ENCODE measurements at places on chromosomes 2 and 18.

- no peak for DNase-seq
These were observed 60.5 kb upstream of the B3GNT7 start for GRCh38 chr2:231334981-231335380.

GRCh38 chr2:56654936-56655335 lies 471.1 kb downstream of the CCDC85A start:
- DNase-seq = no peak

- DNase-seq = no peak
These were observed 107.9 kb downstream of the SPOPL start for GRCh38 chr2:138609446-138609845.

DNA sequence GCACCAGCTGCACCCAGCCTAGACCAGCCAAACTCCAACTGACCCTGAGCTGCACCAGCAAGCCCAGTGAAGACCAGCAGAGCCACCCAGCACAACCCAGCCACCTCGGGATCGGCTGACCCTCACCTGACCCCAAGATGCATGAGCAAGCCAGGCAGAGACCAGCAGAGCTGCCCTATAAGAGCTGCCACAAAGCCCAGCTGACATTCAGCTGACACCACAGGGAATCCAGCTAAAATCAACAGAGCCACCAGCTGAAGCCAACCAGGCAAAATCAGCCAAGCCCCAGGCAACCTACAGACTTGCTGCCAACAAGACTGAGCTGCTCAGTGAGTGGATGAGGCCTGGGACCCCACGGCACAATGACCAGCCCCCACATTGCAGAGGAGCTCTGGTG lies 54.6 kb downstream of the CYP27C1 start:
- no peak for DNase-seq

- DNase-seq = no peak
These were observed 23.3 kb upstream of the FHOD3 start for GRCh38 chr18:36274083-36274715.

DNA sequence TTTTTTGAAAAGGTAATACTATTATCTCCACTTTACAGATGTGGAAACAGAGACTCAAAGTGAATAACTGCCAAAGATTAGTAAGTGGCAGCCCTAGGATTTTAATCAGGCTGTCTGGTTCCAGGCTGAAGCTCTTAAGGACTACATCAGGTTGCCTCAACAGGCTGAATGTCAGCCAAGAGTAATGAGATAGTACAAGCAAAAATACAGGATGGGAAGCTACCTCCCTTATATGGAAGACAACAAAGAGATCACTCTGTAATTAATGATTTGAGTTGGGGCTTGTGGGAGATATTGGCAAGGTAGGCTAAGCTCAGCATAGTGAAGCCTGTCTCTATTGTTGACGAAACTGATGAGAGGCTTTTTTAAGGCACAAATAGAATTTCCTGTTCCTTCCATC lies 323.1 kb downstream of the KCNJ3 start:
- no peak for DNase-seq

DNA sequence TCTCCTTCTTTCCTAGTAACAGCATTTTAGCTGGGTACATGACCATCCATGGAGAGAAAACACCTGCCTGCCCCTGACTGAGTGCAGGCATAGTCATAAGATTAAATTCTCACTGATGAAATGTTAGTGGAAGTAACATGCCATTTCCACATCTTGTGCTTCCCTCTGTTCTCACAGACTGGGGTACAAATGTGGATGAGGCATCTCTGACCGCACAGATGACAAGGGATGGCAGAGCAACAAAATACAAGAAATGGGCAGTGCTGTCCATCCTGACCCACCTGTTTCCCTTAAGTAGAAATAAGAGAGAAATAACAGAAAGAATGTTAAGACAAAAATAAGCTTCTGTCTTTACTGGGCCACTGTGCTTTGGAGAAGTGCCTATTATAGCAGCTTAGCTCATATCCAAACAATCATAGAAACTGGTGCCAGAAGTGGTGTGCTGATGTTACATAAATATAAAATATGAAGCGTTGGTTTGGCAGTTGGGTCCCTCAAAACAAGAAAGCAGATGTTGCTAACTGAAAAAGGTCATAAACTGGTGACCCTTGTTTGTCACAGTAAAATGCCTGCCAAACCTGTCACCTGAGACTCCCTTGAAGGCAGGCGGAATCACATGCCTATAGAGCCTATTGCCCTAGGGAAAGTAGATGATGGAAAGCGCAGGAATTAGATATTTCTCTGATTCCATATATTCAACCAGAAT lies 72.4 kb upstream of the CCDC150 start:
- DNase-seq = no peak

DNA sequence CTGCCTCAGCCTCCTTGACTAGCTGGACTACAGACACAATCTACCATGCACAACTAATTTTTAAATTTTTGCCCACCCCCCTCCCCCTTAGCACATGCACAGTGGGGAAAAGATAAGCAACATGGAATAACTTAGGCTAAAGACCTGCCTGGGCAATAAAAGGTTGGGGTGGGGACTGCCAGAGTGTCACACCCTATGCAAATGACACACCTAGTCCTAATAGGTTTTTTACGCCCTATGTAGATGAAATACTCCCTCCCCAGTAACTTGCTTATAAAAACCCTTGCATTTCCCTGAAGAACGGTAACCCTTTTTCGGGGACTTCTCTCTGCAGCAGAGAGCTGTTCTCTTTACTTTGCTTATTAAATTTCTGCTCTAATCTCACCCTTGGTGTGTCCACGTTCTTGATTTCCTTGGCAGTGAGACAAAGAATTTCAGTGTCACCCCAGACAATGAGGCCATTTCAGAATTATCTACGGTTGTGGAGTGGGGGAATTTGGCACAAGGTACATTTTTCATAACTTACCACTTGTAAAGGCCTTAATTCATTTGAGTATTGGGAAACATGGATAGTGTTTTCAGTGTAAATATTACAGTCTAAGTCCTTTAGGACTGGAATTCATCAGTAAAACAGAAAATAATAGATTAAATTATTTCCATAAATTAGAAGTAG lies 109.2 kb downstream of the NOL4 start:
- no peak for DNase-seq

- no peak for DNase-seq
These were observed 71.7 kb upstream of the TWIST2 start for GRCh38 chr2:238776003-238776760.

DNA sequence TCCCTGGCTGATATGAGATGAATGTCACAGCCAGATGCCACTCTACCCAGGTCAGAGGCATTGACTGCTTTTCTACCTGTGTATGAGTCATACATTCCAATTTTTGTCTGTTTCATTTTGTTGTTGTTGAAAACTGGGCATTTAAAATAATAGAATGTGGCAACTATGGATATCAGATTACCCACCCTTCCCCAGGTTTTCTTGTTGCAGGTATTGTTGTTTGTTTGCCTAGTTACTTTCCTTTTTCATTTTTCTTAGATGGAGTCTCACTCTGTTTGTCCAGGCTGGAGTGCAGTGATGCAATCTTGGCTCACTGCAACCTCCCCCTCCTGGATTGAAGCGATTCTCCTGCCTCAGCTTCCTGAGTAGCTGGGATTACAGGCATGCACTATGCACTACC lies 70.2 kb downstream of the LRRC30 start:
- DNase-seq = no peak

- DNase-seq = no peak
These were observed 104.8 kb downstream of the CABLES1 start for GRCh38 chr18:23239885-23240608.

DNA sequence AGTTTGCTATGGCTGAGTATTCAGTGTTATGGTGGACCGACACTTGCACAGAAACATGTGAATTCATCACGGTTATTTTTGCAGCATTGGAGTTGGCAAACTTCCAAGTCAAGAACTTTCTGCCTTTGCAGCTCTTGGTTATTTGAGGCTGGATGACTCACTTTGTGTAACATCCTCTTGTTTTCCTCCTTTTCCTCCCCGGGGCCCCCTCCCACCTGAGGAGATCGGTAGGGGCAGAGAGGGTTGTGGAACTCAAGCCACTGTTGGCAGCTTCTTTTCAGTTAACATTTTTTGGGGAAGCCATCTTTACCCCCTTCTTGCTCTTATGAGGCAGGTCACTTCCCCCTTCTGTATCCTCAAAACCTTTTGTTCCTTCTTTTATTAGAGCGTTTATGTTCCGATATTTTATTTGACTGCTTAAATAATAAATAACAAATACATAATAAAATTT lies 48.6 kb downstream of the DDX1 start:
- DNase-seq = no peak

DNA sequence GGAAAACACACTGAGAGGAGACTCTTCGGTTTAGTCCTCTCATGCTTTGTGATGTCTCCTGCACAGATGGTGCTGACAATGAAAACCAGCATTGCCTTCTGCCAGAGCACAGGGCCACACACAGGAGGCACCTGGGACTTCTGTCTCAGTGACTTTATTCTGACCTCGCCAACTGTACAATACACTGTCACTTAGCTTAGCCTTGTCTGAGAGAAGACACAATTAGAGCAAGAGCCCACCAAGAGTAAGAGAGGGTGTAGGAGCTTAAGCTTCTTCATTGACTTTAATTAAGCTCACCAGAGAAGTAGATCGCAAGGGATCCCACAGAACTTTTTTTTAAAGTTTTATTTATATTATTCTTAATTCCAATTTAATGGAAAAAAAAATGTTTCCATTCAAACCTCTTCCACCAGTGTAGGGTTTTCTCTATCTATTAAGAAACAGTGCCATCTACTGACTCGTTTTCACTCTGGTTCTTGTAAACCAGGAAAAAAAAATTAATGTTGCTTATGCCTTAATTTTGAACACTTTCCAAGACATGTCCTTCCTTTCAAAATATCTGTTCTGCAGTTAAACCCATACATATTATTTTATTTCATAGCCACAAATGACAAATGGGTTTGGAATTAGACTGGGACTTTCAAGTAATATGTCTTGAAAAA lies 42.4 kb upstream of the DDX18 start:
- DNase-seq = no peak

DNA sequence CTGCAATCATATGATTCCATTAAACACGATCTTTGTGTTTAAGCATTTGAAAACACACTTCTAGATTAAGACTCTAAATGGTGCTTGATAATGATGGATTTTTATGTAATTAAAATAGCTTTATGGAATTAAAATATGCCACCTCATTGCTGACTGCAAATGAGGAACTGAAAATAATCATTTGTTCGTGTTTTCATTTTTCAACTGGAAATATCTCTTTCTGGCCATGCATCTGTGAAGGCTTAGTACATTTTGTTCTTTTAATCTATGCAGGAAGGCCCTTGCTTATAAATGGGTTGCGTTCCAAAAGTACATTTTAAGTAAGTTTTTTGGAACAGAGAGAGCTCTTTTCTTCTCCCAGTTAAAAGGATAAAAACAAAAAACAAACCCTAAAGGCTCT lies 125.5 kb downstream of the MC4R start:
- no peak for DNase-seq

GRCh38 chr18:70015127-70015526 lies 67.5 kb upstream of the CD226 start:
- DNase-seq = no peak

- no peak for DNase-seq
These were observed 22.0 kb upstream of the FIGN start for GRCh38 chr2:163757814-163758213.

DNA sequence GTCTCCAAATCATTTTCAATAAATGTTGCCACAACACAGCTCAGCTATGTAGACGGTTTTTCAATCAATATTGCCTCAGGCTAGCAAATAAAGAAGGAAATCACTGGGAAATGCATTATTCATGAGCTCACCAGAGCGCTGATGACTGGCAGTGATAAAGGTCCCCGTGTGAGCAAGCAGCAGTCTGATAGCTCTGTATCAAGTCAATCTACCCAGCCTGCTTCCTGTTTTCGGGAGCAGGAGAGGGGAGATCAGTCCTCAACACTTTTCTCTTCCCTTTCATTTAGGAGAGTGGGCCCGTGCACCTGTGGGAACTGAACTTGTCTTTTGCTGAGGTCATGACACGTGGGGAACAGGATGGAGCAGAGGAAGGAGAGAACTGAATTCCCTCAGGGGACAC lies 253.9 kb upstream of the SIX2 start:
- no peak for DNase-seq

DNA sequence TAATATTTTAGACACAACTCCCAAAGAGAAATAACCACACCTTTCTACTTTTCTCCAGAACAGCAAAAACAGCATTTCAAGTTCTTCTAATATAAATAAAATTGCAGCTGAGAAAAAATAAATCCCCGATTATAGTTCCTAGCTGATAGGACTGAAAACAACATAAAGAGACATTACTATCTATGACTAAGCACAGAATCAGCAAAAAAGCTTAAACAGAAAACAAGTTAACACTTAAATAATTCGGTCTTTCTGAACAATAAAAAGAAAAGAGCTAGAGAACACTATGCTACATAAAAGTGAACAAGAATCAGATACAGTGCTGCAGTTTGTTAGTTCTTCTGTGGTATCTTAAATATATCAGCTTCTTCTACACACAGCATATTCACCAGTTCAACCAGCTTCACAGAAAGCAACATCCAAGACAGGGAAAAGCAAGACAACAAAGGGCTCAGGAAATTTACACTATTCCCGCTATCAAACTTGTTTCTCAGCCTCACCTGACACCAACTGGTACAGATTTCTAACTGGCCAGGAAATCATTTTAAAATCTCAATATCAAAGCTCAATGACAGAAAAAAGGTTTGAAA lies 28.6 kb downstream of the FEZ2 start:
- DNase-seq = no peak

DNA sequence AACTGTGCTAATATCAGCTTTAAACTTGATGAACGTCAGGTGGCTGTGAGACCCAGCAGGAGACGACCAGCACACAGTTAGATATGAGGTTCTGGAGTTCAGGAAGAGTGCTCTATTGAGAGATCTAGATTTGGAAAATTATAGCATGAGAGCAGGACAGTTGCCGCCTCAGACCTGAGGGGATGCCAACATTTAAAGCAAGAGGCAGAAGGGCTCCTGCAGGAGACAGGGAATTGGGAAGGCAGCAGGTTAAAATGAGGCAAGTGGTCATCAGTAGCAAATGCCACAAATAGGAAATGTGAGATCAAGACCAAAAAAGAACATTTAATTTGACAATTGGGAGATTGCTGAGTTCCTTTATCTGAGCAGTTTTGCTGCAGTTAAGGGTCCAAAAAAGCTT lies 471.9 kb downstream of the TGIF1 start:
- no peak for DNase-seq

DNA sequence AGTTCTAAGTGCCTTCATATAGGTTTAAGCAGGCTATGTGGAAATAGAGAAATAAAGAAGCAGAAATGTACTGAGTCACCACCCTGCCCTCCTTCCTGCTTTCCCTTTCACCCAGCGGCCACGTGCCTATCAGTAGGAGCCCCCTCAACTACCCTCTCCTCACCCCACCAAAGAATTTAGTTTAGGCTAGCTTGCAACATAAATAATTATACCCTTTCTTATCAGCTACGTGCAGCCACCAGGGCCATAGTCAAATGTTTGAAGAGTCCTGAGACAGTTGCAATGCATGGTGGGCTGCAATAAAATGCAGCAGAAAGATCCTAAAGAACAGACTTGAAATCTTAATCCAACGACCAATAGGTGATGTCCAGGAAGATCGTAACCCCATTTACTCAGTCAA lies 101.2 kb downstream of the RTP5 start:
- DNase-seq = no peak

Data from stimulated activated naive CD4-positive, alpha-beta T cell (primary cell).